ENCODE measurements at places on chromosomes 11 and 22. TPM values are rescaled to one million over a fixed set of nuclear protein-coding genes. Genes with fewer than 3 reads are reported as not detected.
A peak's percentile ranks its signal among the peaks of the same experiment; 100 is the strongest.

- ATAC-seq: peak; percentile 66
These were observed 878 bp downstream of the RRAS2 start for GRCh38 chr11:14357881-14358728.

GRCh38 chr22:24236656-24237055 is 8.2 kb downstream of the GGT5 start:
- no peak for ATAC-seq

DNA sequence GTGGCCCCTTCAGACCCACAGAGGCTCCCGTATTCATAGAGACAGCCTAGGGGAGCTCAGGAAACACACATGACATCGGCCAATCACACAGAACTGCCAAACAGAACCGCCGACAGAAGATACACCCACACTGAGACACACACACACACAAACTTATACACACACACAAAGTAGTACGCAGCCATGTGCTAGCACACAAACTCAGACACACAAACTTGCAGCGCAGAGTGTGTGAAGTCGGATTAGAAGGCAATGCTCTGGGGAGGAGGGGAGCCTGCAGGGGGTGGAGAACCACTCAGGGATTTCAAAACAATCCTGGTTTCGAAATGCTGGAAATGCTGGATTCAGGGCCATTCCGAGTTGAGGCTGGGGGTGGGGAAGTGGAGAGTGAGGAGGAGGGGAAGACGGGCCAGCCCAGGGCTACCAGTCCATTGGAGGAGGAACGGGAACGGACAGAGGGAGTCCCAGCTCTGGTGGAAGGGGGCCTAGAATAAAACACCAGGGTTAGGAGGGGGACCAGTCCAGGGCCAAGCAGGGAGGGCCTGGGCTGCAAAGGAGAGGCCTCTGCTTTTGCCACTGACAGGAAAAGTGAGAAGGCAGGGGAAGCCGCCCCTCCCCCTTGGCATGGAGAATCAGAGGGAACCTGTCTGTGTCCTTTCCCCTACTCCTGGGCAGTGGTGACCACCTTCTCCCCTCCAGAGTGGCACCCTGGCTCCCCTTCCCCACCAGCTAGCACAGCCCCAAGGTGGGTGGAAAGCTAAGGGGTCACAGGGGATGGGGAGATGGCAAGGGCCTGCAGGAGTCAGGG is 4.4 kb downstream of the BCL9L start:
- no peak for ATAC-seq

- ATAC-seq: no peak
These were observed 17.4 kb downstream of the UBASH3B start for GRCh38 chr11:122672892-122673291.

GRCh38 chr22:35089139-35089538 is 23.2 kb downstream of the ISX start:
- ATAC-seq: no peak

Gene C11orf16
- total RNA-seq: not detected

Gene PAX6
- total RNA-seq: not detected

- no peak for ATAC-seq
These were observed 57.5 kb downstream of the ANO1 start for GRCh38 chr11:70135625-70136059.

DNA sequence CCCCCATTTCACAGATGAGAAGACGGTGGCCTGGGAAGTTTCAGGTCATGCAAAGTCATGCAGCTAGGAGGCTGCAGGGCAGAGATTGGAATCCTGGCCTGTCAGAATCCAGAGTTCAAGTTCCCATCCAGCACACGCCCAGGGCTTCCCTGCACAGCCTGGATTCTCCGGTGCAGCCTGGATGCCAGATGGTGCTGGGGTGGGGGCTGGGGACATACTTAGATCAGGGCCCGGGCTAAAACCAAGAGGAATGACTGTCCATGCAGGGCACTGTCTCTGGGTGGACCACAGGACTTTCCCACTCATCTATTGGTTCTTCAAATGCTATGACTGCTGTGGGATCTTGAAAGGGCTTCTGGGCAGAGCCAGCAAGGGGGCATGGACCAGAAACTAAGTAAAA is 24.6 kb downstream of the LMO1 start:
- no peak for ATAC-seq

- ATAC-seq: no peak
These were observed 2.0 kb downstream of the CREB3L1 start for GRCh38 chr11:46279126-46280099.

Measured in activated T-helper 17 cell treated with anti-CD3 and anti-CD28 coated beads, Interleukin-2, amount 50 U/mL, for 72 hours (primary cell).